ENCODE measurements at places on chromosomes 3 and 15.

GRCh38 chr3:185658943-185659342, 72.8 kb downstream of the SENP2 start:
- DNase-seq, result no peak

DNA sequence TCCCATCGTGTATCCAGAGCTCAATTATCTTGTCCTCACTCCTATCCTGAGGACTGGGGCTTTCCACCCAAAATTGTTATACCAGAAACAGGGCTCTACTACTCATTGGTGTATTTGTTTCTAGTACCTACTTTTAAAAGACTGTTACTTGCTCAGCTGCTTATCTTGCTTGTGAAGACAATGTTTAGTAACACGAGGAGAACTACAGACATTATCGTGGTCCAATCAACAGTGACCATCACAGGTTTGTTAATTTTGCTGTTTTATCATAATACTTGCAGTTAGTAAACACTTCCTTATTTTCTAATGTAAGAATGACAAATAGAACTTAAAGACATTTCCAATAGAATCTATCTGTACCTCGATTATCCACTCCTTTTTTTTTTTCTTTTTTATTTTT, 13.5 kb downstream of the LRCH3 start:
- DNase-seq, result no peak

DNA sequence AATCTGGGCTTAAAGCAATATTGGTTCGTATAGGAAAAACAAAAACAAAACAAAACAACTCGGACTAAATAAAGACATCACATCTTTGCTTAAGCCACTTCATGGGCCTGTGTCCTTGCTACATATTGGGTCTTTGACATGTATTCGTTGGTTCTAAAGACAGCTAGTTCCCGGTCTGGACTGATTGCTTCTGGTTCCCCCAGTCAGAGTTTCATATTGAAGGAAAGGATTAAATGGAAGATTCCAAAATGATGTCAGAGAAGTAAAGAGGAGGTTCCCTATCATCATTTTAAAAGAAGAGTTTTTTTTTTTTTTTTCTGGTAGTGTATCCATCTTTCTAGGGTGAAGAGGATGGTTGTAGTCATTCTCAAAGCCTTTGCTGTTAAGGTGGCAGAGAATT, 2.3 kb downstream of the OXSR1 start:
- no peak for DNase-seq

DNA sequence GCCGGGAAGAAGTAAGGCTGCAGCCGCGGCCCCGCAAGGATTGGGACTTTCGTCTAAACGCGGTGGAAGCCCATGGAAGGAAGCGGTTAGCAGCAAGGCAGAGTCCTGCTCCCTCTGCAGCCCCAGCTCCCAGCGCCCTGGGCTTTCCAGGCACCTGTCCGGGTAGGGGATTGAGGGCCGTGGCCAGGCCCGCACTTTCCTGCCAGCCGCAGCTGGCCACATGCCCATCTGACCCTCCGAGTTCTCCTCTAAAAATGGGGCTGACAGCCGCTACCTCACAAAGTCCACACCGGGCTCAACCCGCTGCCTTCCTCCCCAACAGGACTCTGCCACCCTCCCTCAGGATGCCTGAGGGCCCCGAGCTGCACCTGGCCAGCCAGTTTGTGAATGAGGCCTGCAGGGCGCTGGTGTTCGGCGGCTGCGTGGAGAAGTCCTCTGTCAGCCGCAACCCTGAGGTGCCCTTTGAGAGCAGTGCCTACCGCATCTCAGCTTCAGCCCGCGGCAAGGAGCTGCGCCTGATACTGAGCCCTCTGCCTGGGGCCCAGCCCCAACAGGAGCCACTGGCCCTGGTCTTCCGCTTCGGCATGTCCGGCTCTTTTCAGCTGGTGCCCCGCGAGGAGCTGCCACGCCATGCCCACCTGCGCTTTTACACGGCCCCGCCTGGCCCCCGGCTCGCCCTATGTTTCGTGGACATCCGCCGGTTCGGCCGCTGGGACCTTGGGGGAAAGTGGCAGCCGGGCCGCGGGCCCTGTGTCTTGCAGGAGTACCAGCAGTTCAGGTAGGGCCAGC, 1.9 kb downstream of the NEIL1 start:
- DNase-seq, result peak; percentile 35

GRCh38 chr15:92277776-92278175, 115.9 kb upstream of the ST8SIA2 start:
- DNase-seq, result peak; percentile 3

GRCh38 chr3:144270100-144270499, 298.5 kb downstream of the DIPK2A start:
- no peak for DNase-seq

GRCh38 chr3:96869316-96869715, 54.9 kb downstream of the EPHA6 start:
- no peak for DNase-seq

GRCh38 chr3:194485881-194486539, 792 bp downstream of the ATP13A3 start:
- DNase-seq, result peak; percentile 83

DNA sequence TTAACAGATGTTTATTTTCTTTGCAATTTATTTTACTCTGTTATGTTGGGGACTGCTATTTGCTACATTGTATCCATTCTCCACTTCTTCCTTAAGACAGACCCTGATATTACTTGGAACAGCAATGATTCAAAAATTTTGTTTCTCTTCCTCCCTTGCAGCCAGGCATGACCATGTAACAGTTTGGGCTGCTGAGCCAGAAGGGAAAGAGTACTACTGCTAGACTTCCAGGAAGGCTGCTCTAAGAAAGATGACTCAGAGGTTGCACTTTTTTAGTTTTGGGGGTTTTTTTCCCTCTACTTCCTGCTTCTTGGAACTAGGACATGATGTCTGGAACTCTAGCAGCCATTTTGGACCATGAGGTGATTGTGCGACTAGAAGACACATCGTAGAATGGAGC, 10.3 kb downstream of the PRR20G start:
- no peak for DNase-seq

- DNase-seq, result peak; percentile 45
Measured at GRCh38 chr15:53462651-53463050, 296.8 kb downstream of the WDR72 start.

DNA sequence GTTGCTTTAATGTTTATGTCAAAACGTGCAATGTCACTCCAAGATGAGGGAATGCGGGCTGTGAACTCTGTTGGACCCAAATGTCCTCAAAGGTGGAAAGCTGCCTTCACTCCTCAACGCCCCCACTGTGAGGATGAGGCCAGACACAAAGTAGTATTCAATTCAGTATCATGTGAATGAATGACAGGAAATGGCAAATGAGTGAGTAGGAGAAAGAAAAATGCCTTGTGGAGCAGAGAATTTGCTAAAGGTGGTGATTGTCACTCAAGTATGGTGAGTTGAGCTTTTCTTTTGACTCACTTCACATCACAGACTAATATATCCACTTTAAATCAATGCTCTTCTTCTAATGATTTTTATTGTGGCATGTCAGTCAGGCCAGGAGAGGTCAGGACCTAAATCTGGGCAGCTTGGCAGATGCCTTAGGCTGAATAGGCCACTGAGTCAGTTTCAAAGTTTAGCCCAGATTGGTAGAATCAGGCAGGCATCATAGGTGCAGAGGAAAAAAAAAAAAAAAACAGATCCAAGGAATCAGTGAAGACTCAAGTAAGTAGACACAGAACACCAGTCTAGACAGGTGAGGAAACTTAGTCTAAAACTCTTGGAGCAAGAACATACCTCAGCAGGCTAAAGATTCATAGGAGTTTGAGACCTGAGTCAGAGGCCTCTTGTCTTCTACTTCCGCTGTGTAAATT, 71.0 kb upstream of the ZBED2 start:
- no peak for DNase-seq

Measured in NCI-H69 (cell line).